Uterus (tissue), 4 donors: ENCODE measurements at places on chromosomes 7 and 10. TPM values are rescaled to one million over a fixed set of nuclear protein-coding genes. Genes with fewer than 3 reads are reported as not detected.

The VIM gene
- total RNA-seq, result 2,495 TPM

- no peak overlapping the region for H3K27ac ChIP-seq
- DNase-seq, result no peak
- H3K36me3 ChIP-seq, result no peaks in the 10 kb centered on the region
- no peaks in the 10 kb centered on the region for H3K4me1 ChIP-seq
- H3K4me3 ChIP-seq, result no peak overlapping the region
These were observed 45.8 kb downstream of the PRR15 start for GRCh38 chr7:29609162-29610037.

The GAD2 gene
- not detected for total RNA-seq

DNA sequence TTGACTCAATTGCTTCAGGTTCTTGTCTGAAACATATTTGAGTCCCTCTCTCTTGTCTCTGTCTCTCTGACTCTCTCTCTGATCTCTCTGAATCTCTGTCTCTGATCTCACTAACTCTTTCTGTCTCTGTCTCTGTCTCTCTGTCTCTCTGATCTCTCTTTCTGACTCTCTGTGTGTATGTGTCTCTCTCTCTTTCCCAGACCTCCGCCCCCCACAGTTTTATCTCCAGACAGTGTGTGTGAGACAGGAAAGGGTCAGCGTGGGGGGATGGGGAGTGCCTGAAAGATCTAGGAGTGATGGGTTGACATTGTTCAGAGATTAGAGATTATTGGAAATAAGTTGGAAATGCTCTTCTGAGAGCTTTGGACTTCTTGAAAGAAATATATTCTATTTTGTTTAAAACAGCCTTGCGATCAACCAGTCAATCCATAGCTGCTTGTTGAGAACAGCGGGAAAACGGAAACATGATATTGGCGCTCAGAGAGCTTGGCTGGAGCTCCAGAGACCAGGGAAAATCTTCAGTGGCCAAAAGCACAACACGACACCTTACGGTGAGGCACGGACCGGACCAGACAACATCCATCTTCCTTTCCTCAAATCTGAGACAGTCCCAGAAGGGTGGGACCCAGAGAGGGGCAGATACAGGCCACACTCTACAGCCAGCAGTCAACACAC is 35.5 kb downstream of the CALML3 start:
- no peaks in the 10 kb centered on the region for H3K4me1 ChIP-seq
- H3K27me3 ChIP-seq, result no peaks in the 10 kb centered on the region
- peak overlapping the region; percentile 59 for H3K27ac ChIP-seq

The PLAU gene
- 12.0 TPM for total RNA-seq

DNA sequence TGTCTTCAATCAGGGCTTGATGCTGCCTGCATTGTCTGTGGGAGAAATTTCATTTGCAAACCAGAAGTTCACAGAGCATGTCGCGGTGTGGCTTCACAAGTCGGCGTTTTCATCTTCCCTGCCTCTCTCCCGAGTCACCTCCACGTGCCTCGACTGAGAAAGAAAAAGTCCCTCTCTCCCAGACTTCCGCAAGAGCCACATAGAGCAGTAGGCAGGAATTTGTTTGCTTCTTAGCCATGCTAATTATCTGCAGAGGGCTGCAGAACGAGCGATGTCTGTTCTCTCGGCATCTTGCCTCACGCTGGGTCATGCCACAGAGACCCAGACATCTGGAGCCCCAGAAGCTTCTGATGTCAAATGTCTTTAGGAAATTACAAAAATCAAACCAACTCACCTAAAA is 272.2 kb downstream of the TCF7L2 start:
- H3K4me1 ChIP-seq, result no peaks in the 10 kb centered on the region
- H3K27me3 ChIP-seq, result no peaks in the 10 kb centered on the region
- no peak for DNase-seq
- no peak overlapping the region for H3K4me3 ChIP-seq

The NUTM2E gene
- not detected for total RNA-seq

DNA sequence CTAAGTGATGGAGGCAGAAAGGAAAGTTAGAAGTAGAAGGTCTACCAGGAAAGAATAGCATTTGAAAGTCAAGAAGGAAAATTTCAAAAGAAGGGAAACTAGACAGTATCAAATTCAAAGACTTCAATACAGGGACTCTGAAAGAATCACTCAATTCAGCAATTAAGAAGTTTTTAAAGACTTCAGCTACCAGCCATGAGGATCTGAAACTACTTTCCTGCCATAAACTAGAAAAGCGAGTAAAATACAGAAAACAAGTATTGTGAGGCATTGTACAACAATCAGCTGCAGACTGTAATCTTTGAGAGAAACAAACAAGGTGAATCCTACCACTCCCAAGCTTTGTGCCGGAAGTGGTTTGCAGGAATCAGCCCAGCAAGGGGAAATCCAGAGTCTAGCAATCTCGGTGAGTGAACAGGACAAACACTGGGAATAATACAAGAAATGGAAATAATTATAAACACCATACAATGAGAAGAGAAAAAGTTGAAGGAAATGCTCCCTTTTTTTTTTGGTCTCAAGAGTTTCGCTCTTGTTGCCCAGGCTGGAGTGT is 62.4 kb downstream of the ARHGAP12 start:
- H3K4me1 ChIP-seq, result no peaks in the 10 kb centered on the region
- DNase-seq, result no peak
- no peaks in the 10 kb centered on the region for H3K36me3 ChIP-seq
- no peak overlapping the region for H3K4me3 ChIP-seq
- no peaks in the 10 kb centered on the region for H3K27me3 ChIP-seq
- no peak overlapping the region for H3K27ac ChIP-seq

GRCh38 chr10:10855151-10855581 is 162.5 kb upstream of the CELF2 start:
- H3K36me3 ChIP-seq, result no peaks in the 10 kb centered on the region
- H3K27ac ChIP-seq, result no peak overlapping the region
- DNase-seq, result no peak
- no peaks in the 10 kb centered on the region for H3K4me1 ChIP-seq

The TRPV5 gene
- total RNA-seq, result not detected
